ENCODE measurements at places on chromosomes 3 and 15.

DNA sequence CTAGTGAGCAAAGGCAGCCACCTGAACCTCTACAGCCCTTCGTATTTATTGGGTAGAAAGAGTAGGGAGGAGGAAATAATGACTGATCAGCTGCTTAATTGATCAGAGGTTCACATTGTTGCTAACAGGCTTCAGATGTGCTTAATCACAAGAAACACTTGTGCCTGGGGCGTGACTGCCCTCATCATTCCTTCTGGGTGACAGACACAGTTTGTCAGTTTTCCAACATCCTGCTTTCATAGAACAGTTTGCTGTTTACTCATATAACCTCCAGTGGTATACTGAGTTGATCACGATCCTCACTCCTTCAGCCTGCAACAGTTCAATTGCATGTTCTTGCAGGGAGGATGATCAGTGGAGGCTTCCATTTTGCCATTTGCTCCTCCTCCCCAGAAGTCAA, 13.6 kb upstream of the CASR start:
- DNase-seq: no peak

DNA sequence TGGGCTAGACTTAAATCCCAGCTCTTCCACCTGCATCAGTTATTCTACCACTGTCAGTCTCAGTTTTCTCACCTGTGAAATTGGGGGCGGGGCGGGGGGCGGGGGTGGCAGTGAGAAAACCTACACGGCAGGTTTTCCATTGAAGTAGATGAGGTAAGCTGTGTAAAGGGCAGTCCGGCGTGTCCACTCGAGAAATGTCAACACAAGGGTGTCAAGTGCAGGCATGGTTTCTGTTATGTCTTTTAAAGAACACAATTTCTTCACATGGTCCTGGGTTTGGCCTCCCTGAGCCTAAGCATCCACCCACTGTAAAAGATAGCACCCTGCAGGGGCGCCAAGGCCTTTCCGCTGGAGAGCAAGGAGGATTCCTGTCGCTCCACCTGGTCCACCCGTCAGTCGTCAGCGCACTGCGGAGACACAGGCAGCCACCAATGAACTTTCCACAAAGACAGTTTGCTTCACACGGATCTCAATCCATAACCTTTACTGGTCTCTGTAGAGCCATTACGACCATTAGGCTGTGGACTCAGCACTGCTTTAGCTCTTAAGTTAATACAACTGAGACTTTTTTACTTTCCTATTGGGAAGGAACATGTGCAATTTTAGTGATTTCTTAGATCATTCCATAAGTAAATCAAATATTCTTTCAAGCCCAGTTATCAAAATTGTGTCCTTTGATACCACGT, 99.5 kb upstream of the FOXB1 start:
- DNase-seq: no peak

DNA sequence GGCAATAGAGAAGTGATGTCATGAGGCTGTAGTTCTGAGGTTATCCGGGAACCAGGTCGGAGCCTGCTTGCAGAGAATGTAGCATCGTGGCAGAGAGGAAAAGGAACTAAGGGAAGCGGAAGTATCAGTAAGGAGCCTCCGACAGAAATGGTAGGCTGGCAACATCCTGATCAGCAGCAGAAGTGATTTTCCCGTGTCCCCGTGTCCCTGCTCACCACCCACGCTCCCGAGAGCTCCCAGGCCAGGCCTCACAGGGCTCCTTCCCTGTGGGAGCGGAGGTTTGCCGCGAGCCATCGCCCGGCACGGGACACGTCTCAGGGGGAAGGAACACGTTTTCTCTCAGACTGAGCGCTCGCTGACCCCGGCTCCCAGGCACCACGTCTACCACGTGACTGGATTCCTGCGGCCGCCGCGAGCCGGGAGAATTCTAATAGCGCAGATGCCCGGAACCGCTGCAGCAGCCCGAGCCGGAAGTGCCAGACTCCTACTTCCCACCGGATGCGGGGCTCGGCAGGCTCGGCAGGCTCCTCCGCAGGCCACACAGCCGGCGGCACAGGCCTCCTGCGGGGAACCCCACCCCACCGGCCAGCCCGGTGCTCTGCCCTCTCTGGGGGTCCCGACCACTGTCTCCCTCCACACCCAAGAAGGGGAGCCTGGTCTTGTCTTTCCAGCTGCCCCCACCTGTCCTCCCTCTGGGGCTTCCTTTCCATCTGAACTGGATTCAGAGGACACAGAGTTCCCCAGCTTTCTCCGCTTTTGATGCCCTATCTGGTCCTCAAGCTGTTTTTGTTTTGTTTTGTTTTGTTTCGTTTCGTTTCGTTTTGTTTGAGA, 99.3 kb downstream of the BDH1 start:
- peak; percentile 83 for DNase-seq

DNA sequence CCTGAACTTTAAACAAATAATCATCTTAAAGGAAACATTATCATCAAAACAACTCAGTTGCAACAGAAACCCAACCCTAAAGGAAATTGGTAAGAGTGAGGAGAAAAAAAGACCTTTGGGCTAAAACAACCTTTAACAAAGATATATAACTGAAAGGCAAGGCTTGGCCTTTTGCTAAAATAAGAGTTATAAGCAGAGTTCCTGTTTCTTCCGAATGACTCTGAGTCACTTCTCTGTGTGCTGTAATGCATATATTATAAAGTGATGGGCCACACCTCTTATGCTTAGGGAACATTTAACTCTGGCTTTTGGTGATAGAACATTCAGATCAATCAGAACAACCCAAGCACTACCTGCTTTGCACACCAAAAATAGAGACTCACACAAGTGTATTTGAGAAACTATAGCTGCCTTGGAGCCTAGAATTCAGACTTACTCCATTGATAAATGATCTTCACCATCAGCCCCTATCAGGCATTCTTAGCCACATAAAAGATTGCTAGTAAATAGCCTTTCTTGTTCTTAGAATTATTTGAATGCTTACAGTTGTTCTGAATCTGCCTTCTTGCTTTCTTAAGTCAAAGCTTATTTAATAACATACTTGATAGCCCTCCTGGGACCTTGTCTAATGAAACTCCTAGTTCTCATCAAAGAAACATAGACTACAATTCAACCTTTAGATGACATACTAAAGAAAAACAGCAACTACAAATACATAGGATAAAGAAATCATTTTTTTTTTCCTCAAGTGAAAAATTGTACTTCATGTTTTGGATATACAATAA, 294.2 kb upstream of the SEMA6D start:
- DNase-seq: no peak

GRCh38 chr15:31341496-31342195, 15.0 kb downstream of the KLF13 start:
- DNase-seq: no peak

DNA sequence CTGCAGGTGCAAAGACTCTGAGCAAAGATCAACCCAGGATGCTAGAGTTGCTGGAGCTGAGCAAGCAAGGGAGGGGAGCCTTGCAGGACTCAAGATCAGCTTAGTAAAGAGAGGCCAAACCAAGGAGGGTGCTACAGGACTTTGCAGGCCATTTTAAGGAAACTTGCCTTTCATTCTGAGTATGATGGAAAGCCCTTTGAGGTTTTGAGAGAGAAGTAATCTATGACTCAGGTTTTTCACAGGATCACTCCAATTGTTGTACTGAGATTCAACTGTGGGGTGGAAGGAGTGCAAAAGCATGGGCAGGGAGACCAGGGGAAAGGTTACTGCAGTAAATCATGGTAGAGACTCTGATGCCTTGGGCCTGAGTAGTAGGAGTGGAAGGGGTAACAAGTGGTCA, 260.4 kb upstream of the GPR149 start:
- peak; percentile 28 for DNase-seq

GRCh38 chr15:83206526-83207008, 1.1 kb downstream of the HDGFL3 start:
- DNase-seq: peak; percentile 28

- no peak for DNase-seq
Observed at GRCh38 chr3:46981932-46982471, 2.5 kb downstream of the NBEAL2 start.

DNA sequence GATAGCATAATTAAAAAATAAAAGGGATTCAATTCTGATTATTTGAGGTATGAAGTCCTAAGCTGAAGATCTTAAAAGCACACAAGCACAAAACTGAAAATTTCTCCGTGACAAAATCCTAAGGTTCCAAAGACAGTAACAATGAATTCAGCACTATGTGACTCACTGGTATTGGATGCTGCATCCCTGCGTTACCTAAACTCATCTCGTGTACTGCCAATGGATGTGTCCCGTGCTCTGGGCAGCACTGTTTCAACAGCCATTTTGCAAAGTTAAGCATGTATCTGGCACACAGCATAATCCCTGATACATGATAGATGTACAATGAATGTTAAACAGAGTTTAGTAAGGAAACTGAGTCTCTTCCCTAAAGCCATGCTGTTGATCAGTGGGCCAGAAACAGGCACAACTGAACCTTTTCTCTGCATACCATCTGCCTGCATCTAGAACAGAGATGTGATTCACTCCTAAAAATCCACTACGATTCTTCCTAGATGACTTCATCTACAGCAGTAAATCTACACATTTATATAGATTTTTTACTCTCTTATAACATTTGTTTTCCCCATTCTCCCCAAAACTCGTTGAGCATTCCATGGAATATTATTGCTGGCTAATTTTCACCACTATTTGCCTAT, 14.3 kb downstream of the SUCLG2 start:
- no peak for DNase-seq

DNA sequence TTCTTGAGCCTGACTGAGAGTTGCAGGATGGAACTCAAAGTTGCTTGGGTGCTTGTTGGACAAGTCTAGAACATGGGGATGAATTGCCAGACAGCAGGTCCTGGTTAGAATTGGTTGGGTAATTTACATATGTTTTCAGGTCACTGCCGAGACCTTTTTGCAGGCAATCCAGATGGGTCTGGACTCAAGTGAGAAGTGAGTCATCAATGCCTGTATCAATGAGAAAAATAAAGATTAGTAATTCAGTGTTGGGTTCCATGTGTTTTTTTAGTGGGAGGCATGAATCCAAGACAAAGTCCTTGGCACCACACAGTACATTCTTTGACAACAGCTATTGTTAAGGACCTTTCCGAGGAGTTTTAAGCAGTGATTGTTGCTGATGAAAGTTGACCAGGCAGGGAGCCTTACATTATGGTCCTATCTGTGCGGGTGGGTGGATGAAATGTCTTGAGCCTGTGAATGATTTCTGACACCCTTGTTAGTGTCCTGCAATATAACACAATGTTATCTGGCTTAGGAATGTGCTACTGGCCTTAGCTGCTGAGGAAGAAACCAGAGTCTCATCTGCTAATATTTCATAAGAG, 77.7 kb downstream of the CRYGS start:
- DNase-seq: no peak

- DNase-seq: no peak
Observed at GRCh38 chr3:105537371-105538080, 170.8 kb downstream of the ALCAM start.

GRCh38 chr15:25468611-25469010, 29.8 kb upstream of the UBE3A start:
- no peak for DNase-seq

DNA sequence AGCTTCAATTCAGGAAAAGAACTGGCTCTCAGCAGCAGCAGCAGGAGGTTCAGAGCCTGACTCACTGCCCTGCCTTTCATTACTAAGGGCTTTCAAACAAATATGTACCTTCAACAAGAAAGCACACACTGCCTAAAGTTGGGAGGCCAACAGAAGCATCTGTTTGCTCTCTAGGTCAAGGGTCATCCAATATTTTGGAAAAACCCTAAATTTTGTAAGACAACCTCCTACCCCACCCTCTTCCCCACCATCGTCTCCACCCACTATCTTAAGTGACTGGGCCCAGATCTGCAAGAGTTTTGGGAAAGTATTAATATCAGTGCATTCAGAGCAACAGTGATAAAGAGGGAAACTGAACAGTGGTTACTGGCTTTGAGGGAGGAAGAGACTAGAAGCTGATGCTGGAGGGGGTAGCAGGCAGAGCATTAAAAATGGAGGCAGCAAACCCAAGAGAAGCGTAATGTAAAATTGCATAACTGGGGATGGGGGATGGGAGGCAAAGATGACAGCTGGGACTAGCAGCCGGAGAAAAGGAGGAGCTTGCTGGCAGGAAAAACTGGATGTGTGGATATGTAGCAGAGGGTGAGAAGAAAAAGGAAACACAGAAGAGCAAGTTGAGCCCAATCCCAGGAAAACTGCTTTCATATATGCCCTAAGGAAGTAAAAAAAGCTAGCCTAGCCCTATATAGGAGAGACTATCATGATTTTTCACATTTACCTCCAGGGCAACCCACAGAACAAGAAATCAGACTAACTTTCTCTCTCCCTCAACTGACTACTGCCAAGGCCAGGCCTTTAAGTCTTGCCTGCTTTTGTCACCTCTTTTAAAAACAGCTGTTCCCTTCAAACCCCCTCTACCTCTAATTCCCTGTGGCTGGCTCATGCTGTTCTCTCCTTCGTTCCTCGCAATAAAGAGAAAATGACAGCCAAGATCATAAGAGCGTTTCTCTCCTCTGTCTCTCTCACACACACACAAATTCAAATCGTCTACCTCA, 31.4 kb downstream of the NPTN start:
- no peak for DNase-seq

GRCh38 chr15:43283526-43283925, 16.8 kb upstream of the TGM5 start:
- DNase-seq: no peak

DNA sequence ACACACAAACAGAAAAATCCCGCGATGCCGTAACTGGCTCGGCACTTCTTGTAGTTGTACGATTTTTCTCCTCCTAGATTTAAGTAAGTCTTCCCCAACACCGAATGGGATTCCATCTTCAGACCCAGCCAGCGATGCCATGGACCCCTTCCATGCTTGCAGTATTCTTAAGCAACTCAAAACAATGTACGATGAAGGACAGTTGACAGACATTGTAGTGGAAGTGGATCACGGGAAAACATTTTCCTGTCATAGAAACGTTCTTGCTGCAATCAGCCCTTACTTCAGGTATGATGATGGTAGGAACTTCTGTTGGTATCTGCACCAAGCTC, 763 bp downstream of the KBTBD8 start:
- DNase-seq: no peak

- no peak for DNase-seq
Observed at GRCh38 chr3:16768956-16769355, 115.8 kb upstream of the PLCL2 start.

GRCh38 chr3:163490119-163490518, 1588.2 kb downstream of the SI start:
- DNase-seq: peak; percentile 54

DNA sequence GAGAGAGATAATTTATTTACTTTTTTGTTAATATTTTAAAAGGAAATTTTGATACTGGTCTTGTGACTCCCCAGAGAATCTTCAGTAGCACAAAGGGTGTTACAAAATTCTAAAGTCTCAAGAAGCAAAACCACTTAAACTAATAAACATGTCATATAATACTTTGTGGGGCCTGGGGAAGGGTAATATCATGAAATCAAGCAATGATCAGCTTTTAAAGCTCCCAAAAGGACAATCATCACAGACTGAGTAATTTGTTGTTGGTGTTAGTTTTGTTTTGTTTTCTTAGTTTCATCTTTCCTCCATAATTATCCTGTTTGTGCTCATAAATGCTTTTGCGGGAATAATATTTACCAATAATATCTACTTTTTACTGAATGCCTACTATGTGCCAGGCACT, 55.0 kb downstream of the TMEM212 start:
- no peak for DNase-seq

Data from GM12865 (cell line).